Activated CD4-positive, alpha-beta T cell treated with anti-CD3 and anti-CD28 coated beads, Interleukin-10, Interleukin-2, amounts not matched to agents 100 ng/mL and 50 ng/mL, durations not matched to agents 16 hours and 8 hours (primary cell): ENCODE measurements at places on chromosomes 6 and 20.

- no peak for DNase-seq
Measured at GRCh38 chr20:24773168-24773567, 175.9 kb upstream of the CST7 start.

- no peak for DNase-seq
Measured at GRCh38 chr6:137210903-137211302, 8.3 kb downstream of the IFNGR1 start.

DNA sequence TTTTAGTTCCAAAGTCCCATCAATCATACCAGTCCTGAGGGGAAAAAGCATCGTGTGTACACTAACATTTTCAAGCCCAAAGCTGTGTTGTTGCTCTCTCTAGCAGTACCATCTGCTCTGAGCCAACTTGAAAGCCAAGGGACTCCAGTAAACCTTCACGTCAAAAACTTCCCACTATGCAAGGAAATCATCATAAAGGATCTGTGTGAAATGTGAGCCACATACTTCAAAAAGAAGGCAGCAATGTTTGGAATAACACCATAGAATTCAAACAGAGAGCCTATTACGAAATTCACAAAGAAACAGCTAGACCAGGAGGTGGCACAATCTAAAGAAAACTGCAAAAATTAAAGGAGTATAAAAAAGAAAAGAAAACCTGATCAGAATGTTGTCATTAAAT is 399.8 kb upstream of the EPHA7 start:
- no peak for DNase-seq

GRCh38 chr20:16100111-16100510 is 473.1 kb downstream of the KIF16B start:
- DNase-seq: no peak

DNA sequence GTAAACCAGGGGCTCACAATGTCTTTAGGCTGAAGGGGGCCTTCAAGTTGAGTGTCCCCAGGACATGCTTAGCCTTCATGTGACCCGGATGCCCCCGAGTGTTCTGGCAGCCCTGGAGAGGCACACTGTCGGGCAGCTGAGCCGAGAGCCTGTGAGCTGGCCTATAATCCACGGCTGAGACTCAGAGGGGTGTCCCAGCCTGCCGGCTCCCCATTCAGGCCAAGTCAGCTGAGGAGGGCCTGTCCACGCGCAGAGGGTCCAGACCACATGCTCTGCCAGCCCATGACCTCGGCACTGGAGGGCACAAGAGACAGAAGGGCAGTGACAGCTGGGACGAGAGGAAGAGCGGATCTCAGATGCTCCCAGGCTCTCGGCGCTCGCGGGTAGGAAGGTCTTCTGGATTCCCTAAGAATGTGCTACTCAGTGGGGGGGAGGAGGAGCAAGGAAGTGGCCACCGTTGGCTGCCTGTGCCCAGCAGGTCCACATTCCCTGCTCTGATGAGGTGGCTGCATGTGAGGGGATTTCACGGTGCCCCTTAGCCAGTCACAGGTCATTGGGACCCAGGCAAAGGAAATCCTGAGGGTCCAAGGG is 224.7 kb downstream of the NRN1 start:
- no peak for DNase-seq

DNA sequence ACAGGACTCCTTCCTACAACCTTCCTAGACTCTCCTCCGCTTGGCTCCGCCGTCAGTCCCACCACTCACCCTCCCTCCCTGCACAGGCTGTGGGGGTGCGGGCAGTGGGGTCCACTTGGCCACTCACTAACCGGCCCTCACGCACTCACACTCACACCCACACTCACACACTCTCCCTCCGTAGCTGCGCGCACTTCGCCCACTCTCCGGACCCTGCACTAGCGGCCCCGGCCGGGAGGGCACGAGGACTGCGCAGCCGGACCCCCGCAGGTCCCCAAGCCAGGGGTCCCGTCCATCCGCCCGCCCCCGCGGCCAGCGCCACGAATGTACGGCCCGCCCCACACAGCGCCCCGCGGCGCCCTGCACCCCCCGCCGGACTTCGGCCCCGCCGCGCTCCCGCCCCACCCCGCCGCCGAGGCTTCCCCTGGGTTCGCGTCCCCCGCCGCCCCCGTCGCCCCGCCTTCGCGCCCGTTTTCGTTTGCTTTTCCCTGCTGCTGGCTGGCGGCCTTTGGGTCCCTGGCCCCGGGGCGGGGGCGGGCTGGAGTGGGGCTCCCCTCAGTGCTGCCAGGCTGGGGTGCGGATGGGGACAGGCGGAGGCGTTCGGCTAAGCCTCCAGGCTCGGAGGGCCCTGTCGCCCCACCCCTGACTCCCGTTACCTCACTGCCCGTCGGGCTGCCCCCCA is 23.0 kb upstream of the SLC22A7 start:
- no peak for DNase-seq
